Left colon (tissue), 2 donors: ENCODE measurements at places on chromosomes 5 and 9.

GRCh38 chr9:35114113-35114839 is 1.4 kb downstream of the ATOSB start:
- DNase-seq = peak; percentile 95

DNA sequence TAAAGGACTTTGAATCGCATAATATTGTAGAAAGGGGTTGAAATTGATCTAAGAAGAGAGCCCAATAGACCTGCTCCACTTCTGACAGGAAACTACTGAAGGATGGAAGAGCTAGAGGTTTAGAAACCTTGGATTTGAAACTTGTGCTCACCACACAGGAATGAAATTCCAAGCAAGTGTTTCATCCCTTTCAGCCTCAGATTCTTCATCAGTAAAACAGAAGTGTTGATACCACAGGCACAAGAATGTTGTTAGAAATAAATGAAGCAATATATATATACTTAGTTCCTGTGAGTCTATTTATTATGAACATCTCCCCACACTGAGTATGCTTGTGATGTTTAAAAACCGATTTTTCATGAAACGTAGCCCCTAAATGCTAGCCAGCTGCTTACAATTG is 43.8 kb downstream of the PRRC1 start:
- DNase-seq = no peak

DNA sequence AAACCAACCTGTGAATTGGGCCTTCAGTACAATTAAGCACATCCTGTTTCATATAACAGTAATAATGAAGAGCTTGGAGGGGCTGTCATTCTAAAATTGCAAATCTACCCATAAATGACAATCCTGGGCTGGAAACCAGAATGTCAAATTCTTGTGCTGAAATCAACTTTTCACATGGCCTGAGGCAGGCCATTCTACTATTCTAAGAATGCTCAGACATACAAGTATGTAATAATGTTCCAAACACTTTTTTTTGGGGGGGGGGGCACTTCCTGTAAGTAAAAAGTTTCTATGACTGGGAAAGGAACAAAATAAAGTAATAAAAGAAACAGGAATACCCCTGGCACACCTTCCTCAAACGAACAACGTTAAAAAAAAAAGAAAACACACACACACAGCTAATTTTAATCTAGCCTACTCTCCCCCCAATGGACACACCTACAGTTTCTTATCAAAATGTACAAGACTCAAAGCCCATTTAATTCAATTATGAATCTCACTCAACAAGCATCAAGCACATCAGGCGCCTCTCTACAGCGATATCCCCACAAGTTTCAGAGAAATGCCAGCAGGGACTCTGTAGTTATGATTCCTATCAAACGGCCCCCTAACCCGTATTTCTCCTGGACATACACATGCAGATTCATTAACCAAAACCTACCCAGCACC is 1.4 kb downstream of the ETF1 start:
- DNase-seq = no peak

GRCh38 chr9:120659209-120659608 is 55.1 kb downstream of the MEGF9 start:
- no peak for DNase-seq

GRCh38 chr5:9282211-9282610 is 263.7 kb downstream of the SEMA5A start:
- no peak for DNase-seq

DNA sequence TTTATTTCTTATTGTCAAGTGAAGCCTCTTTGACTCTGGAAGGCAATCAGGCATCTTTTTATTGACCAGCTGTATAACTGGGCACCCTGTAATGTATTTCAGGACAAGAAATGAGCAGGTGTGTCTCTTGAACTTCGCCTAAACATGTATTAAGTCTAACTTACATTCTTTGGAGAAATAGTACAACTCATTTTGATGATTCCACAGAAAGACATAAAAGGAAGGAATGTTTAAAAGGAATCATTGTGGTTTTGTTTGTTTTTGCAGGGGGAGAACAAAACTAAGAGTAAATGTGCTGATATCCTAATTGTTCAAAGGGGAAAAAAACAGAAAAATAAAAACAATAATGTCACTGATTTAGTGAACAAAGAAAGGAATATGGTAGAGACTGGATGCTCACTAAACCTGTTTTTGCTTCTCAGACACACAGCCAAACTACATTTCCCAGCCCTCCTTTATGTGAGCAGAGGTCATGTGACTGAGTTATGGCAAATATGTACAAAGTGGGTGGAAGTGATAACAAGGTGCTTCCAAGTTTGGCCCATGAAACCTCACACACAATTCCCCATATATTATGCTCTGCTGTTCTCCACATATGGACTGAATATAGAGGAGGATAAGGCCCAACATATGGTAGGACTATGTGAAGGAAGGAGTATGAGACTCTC is 150.6 kb upstream of the ACOT12 start:
- no peak for DNase-seq

- no peak for DNase-seq
Observed at GRCh38 chr5:2018390-2018724, 135.6 kb upstream of the IRX4 start.

DNA sequence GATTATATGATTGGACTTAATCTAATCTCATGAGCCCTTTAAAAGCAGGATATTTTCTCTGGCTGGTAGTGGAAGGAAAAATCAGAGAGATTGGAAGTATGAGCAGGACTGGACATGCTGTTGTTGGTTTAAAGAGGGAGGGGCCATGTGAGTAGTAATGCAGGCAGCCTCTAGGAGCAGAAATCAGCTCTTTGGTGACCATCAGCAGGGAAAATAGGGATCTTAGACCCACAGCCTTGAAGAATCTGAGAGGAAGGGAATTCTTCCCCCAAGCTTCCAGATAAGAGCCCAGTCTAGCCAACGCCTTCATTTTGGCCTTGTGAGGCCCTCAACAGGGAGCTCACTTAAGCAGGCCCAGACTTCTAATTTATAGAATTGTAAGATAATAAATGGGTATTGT is 9.5 kb downstream of the SH3GL2 start:
- DNase-seq = no peak

DNA sequence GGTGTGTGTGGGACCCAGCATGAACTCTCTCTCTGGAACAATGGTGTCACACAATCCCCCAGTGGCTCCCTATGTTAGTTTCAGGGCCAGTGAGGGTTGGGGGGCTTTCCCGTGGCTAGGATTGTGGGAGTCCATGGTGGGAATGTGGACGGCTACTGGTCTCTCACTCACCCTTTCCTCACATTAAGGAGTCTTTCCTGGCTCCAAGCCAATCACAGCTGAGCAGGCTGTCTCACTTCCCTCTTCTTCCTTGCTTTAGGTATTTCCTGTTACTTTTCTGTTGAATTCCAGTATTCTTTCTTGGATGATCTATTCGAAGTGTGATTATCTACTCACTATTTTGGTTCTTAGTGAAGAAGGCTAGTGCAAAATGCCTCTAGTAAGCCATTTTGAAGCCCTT is 324.4 kb upstream of the MPDZ start:
- no peak for DNase-seq

- no peak for DNase-seq
Observed at GRCh38 chr5:103260951-103261350, 2.4 kb downstream of the MACIR start.

DNA sequence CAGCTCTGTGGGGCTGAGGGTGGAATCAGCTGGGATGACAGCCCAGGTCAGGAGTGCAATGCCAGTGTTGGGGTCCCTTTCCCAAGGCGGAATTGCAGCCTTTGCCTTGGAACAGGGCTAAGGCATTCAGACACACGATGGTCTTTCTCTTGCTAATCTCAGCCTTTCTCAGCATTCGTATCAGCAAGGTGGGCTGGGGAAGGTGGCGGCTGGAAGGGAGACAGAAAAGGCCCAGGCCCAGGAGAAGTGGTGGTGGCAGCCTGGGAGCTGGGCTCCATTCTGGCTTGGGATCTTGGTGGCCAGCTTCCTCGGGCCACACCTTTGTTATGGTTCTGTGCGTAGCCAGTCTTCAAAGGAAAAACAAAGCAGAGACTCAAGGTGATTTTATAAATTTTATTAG is 1.1 kb upstream of the ARHGEF28 start:
- no peak for DNase-seq

- no peak for DNase-seq
Observed at GRCh38 chr9:134984372-134985265, 66.9 kb upstream of the FCN1 start.

- no peak for DNase-seq
Observed at GRCh38 chr9:33341182-33341581, 50.9 kb downstream of the NFX1 start.

DNA sequence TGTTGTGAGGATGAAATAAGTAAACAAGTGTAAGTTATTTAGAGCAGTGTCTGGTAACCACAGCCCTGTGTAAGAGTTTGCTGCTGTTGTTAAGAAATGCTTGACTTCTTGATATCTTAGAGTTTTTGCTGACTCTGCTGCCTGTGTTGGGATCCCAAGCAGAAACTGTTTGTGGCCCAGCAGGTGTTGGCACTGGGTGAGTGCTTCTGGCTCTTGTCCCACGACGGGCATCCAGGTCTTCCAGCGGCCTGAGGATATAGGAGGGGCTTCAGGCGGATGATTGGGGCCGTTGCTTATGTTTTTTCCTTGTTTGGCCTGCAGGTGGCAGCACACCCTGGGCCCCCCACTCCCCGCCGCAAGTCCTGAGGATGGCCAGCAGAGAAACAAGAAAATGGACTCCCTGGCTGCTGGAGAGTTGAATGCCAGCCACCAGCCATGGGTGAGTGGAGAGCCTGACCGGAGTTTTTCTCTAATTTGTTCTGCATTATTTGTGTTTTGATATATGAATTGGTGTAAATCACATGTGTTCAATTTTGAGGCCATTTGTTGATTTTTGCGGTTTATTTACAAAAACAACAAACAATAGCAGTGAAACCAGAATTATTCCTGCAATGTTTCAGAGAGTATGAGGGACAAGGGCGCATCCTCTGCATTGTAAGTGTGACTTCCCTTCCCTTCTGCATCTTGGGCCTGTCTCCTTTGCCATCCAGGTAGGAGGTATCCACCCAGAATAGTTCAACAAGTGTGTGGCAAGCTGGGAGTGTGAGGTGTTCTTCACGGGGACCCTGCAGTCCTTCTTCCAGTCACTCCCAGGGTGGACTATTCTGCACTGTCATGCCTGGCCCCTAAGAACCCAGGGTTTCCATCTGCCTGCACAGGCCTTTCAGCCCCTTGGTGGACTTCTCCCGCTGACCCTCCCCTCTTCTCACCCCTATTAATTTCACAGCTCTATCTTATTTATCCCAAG is 50.3 kb downstream of the SLC22A5 start:
- DNase-seq = peak; percentile 71

GRCh38 chr9:108345826-108346225 is 510.0 kb downstream of the ACTL7B start:
- no peak for DNase-seq

- no peak for DNase-seq
Observed at GRCh38 chr9:36119476-36119875, 17.1 kb upstream of the GLIPR2 start.

- no peak for DNase-seq
Observed at GRCh38 chr9:3888497-3888858, 362.7 kb upstream of the RFX3 start.

DNA sequence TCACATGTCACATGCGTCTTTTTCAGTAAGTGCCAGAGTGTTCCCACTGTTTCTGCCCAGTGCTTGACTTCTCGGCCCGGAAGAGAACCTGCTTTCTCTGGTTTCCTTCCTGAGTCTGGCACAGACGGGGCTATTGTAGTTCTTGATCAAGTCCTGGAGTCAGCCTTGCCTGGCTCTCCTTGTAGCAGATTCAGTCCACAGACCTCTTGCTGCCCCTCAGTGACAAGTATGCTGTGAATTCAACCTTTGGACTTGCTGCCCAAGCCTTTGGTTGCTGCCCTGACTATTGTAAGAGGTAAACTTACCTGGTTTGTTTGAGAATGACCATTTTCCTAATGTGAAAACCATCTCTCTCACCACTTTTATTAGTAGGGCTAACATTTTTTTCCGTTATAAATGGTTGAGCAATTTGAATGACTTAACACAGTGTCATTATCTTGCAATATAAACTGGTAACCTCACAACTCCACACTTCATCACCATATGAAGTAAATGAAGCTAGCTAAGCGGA is 24.7 kb downstream of the ZBTB34 start:
- DNase-seq = no peak

DNA sequence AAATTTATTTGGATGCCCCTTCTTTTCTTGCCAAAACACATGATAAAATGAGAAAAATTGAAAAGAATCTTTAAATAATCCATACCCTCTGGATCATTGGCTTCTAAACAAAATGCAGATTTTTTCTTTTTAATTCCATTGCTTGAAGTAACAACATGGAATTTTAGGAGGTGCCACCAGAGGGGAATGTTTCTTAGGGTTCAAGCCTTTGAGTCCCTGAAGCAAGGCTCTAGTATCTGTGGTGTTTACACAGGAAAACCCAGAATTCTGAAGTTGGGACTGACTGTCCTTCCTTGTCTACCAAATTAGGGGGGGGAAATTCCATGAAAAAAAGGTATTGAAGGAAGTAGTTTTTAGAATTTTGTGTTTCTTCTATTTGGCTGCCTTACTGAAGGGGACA is 69.4 kb downstream of the LMNB1 start:
- DNase-seq = no peak

GRCh38 chr5:113397046-113397445 is 37.7 kb downstream of the TSSK1B start:
- DNase-seq = no peak

- no peak for DNase-seq
Observed at GRCh38 chr5:170479484-170479883, 24.3 kb upstream of the KCNIP1 start.

- DNase-seq = peak; percentile 59
Observed at GRCh38 chr5:111756581-111757354, at the start of gene NREP. TSS of gene NREP (minus strand) at chr5:111757194. CDS start at chr5:111755772, 1,422 bp downstream.

DNA sequence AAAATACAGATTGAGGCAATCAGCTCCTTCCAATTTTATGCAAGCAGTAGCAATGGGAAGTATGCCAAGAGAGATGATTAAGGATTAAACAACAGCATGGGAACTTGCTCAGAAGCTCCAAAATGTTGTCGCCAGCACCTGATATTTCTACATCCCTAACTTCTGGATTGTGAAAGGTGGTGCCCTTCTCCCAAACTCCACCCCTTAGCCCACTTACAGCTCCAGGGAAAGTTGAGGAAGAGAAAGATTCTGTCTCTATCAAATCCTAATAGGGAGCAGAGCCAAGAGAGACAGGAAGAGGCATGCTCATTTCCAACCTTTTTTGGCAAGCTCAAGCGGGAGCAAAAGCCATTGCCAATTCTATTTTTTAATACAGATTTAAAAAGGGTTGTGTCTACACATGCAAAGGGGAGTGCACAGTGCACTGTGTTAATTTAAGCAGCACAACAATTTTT is 92.4 kb upstream of the NR3C1 start:
- DNase-seq = no peak

GRCh38 chr5:115532517-115532916 is 12.1 kb downstream of the FEM1C start:
- DNase-seq = no peak

- no peak for DNase-seq
Observed at GRCh38 chr9:128894764-128895163, 12.8 kb downstream of the LRRC8A start.

DNA sequence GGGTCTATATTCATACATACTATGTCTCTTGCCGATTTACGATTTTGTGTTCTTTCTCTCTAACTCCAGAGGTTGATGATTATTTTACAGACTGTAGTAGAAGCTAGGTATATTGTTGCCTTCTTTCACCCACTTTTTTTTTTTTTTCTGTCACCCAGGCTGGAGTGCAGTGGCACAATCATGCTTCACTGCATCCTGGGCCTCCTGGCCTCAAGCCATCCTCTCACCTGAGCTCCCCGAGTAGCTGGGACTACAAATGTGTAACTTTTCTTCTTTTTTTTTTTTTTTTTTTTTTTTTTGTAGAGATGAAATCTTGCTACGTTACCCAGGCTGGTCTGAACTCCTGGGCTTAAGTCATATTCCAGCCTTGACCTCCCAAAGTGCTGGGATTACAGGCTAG is 96.2 kb downstream of the CHSY3 start:
- DNase-seq = no peak

- no peak for DNase-seq
Observed at GRCh38 chr5:39459071-39459470, 34.3 kb upstream of the DAB2 start.
